ENCODE measurements at places on chromosomes 2 and 18.

DNA sequence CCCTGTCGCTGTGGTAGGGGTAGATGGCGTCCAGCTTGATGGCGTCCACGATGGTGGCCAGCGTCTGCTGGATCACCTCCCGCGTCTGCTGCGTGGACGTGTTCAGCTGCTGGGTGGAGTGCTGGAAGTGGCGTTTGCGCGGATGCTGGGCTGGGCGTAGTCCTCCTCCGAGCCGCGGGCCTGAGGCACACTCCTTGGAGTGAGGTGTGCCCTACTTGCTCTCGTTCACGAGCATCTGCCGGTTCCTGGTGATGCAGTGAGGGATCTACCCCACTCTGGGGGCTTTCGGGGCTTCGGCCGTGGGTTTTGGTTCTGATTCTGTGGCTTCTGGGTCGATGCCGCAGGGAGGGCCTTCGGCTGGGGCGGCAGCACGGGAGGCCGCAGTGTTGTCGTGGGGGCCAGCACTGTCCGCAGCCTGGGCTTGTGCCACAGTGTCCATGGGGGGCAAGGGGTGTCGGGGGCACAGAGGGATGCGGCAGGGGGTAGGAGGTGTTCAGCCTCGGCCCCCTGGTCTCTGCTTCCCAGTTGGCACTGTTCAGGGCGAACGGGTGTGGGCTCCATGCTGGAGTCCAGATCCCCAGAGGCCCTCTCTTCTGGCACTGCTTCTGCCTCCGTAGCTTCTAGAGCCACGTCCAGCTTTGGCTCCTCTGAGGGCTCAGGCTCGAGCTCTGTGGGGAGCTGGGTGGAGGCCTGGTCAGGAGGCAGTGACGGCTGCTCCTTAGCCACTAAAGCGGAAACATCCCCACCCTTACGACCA is 890.6 kb upstream of the LRRTM1 start:
- DNase-seq, result no peak

DNA sequence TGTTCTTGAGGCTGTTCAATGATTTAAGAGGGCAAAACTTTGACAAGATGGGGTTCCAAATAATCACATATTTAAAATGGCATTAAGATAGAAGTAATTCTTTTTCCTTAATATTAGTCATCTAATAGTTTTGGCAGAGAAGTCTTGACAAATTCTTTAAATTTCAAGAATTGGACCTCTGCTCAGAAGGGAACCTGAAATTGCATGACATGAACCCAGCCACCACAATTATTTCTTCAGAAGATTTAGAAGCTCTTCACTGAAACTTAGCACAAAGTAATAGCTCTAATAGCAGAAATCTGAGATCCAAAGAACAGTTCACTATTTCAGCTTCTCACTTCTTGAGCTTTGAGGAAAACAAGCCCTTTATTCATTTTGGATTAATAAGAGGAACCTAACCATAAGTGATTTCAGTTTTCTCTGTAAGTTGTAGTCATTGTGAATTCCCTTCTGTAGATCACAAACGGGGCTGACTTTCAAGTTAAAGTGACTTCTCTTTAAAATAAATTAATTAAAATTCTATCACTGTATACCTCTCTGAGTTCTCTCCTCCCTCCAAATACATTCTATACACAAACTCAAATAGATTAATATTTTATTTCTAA is 100.6 kb upstream of the ITGA4 start:
- DNase-seq, result no peak

GRCh38 chr18:76265497-76266235 is 229.4 kb downstream of the ZNF516 start:
- DNase-seq, result no peak

GRCh38 chr18:75170916-75171315 is 38.0 kb downstream of the PTGR3 start:
- no peak for DNase-seq

DNA sequence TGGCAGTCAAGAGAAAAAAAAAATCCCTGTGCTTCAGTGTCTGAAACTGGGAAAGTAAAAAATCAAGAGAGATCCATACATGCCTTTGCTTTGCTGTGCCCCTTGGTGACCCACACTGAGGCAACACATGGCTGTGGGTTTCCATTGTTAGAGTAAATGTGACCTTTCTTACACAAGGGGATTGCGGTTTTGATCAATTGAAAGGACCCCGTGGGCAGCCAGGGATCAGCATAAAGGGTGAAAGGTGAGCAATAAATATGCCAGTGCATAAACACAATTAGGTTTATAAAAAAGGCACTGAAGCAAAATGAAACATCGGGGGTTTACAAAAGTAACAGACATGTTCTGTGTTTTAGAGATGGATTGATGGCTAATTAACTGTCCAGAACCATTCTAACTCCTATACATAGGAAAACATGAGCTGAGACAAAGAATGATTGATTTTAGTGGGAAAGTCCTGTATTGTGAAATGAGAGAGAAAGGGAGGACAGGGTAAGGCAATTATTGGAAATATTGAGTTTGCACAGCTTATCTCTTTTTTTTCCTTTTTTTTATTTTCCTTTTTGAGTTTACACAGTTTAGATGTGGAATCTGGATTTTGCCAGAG is 40.7 kb upstream of the BBS5 start:
- no peak for DNase-seq

DNA sequence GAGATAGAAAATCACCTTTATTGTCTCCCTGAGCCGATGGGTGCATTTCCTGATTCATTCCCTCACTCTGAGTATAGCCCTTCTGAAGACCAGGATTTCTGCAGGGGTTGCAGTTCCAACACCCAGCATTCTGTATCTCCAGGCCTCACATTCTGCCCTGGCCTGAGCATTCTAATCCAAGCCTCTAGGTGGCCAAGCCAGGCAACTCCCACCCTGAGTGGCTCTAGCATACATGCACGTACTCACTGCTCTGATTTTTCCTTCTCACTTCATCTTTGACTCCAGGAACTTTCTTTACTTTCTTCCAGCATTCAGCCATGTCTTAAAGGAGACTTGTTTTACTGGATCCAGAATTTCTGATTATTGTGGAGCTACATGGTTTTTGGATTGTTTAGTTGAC is 100.7 kb upstream of the STK39 start:
- no peak for DNase-seq

GRCh38 chr2:231709981-231710798 is 1.9 kb downstream of the PTMA start:
- no peak for DNase-seq

- no peak for DNase-seq
Observed at GRCh38 chr2:88810488-88810887, 119.0 kb downstream of the RPIA start.

- DNase-seq, result no peak
Observed at GRCh38 chr18:75179819-75180600, 28.9 kb downstream of the PTGR3 start.

DNA sequence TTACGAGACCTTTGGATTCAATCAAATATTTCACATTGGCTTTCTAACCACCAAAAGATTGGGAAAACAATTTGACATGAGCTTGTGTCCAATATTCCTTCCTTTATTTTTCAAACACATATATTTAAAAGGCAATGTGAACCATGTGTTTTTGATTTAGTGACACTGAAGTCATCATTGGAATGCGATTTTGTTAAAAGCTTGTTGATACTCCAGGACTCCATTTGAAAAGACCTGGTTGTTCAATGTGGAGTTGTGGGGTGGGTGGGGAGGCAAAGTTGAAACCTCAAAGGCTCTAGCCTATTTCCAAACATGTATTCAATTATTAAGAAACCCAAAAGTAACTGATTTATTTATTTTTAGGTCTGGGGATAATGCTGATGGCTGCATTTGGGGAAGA is 114.1 kb upstream of the TRIB2 start:
- no peak for DNase-seq

DNA sequence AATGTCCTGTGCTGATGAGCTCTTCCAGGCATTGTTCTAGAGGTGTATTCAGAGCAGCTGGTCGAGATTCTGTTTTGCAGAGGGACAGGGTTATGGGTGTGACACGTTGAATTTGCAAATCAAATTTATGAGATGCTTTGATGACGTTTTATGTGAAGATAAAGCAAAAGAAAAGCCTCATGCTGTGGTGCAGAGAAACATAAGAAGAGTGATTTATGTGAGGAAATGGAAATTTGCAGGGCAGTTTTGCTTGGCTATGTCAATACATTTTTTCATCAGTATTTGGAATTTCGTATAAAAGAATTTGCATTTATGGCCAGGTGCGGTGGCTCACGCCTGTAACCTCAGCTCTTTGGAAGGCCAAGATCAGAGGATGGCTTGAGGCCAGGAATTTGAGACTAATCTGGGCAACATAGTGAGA is 36.4 kb downstream of the TSN start:
- no peak for DNase-seq

DNA sequence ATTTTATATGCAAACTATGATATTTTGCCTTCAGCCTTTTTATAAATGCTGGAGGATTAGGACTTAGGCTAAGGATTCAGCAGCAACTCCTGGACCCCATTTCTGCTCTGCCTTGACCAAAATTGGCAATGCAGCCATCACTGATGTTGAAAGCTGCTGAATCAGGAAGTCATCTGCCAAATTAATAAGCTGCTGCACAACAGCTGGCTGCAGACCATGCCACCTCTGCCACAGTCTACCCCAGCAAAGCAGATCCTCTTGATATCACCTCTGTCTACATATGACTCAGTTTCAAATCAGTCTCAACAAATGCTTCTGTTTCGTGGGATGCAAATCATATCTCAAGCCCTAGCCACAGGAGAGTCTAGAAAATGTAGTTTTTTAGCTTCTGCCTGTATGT is 7.1 kb upstream of the SOS1 start:
- no peak for DNase-seq

DNA sequence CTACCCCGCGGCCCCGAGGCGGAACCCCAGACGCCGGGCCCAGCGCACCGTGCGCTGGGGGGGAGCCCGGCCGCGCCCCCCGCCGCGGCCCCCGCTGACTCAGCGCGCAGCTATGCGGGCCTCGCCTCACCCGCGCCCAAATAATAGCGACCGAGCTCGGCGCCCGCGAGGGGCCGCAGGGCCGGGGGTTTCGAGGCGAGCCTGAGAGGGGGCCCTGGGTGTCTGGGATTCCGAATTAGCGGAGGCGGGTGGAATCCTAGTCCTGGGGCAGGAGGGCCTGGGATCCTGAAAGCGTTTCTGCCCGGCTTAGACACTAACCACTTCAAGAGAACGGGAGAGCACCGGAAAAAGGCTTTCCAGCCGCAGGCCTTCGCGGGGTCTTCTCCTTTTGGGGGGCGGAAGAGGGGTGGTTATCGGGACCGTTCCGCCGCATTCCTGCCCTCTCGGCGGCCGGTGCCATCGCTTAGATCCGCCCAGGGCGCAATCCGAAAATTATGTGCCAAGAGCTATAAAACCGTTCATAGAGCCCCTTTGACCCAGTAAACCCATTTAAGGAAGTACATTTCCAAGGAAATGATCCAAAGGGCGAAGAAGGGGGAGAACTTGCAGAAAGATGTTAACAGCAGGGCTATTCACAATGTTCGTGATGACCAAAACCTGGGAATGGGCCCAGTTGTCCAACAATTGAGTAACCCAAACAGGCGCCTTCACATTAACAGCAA is 681 bp upstream of the ROCK2 start:
- DNase-seq, result no peak

GRCh38 chr2:200449149-200449548 is 60.7 kb downstream of the KCTD18 start:
- no peak for DNase-seq

DNA sequence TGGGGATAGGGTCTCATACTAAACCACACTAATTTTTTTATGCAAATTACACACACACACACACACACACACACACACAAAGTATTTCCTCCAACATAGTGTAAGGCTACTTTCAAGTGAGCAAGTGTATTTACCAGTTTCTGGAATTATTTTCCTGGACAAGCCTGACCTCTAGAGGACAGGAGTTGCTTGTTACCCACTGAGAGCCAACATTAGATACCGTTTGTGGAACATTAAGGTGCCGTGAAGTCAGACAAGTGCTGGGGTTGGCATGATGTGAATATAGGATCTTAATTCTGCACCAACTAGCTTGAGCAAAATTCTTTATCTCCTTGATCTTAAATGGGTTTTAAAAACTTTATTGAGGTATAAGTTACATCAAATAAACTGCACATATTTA is 39.3 kb upstream of the SERPINB2 start:
- no peak for DNase-seq

DNA sequence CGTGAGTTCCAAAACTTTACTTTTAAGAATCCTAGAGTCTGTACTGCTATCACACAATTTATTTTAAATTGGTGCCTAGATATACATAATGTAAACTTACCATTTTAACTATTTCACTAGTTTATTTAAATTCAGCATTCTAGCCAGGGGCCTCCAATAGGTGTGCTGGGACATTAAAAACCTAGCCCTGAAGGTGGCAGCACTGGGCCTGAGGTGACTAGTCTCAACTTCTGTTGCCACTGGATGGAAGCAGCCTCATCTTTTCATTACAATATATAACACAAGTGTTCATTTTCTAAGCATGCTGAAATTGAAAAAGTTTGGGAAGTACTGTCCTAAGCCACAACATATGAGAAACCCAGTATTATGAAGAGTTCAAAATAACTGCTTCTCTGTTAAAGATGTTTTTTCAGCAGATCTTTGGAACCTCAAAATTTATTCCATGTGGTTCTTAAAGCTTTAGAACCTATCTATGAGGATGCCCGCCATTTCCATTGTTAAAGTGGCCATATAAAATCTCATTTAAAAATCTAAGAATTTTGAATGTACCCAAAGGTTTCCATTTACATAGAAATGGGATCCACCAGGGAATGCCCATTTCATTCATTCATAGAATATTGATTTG is 2.9 kb upstream of the RBBP8 start:
- no peak for DNase-seq

Data from non-pigmented ciliary epithelial cell (primary cell).